ENCODE measurements at places on chromosomes 2 and 18. TPM values are rescaled to one million over a fixed set of nuclear protein-coding genes. Genes with fewer than 3 reads are reported as not detected.

GRCh38 chr2:212730994-212731393 lies 192.4 kb upstream of the ERBB4 start:
- no peaks in the 10 kb centered on the region for H3K36me3 ChIP-seq
- H3K4me1 ChIP-seq: peaks cover under 1% of the 10 kb centered on the region
- no peak overlapping the region for H3K27ac ChIP-seq
- no peak for DNase-seq

- H3K27me3 ChIP-seq: no peaks in the 10 kb centered on the region
- H3K27ac ChIP-seq: no peak overlapping the region
- peaks cover 6% of the 10 kb centered on the region for H3K4me1 ChIP-seq
- DNase-seq: no peak
Observed at GRCh38 chr2:134771313-134771801, 52.6 kb upstream of the TMEM163 start.

ATP9B gene
- 21.1 TPM for total RNA-seq

- H3K27ac ChIP-seq: no peak overlapping the region
- H3K4me3 ChIP-seq: no peak overlapping the region
- peaks cover 89% of the 10 kb centered on the region for H3K4me1 ChIP-seq
- H3K36me3 ChIP-seq: no peaks in the 10 kb centered on the region
- H3K27me3 ChIP-seq: no peaks in the 10 kb centered on the region
- DNase-seq: peak; percentile 45
Observed at GRCh38 chr2:177254433-177255226, 9.9 kb downstream of the NFE2L2 start.

DNA sequence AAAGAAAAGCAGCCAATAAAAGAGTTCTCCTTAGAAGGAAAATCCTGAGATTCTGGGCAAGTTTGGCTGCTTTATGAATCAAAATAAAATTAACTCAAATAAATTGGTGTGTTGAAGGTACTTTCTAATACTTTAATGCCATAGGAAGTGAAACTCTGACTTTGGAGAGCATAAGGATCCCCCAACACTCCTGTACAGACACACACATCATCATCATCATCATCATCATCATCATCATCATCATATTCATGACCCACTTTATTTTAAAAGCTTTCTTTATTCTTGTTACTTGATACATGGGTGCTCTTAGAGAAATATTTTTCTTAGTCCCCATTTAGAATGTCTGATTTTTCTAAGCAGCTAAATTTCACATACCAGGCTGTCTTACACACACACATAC lies 283.1 kb upstream of the CYRIA start:
- DNase-seq: no peak
- no peak overlapping the region for H3K27ac ChIP-seq
- H3K4me3 ChIP-seq: no peak overlapping the region
- H3K4me1 ChIP-seq: no peaks in the 10 kb centered on the region

DNA sequence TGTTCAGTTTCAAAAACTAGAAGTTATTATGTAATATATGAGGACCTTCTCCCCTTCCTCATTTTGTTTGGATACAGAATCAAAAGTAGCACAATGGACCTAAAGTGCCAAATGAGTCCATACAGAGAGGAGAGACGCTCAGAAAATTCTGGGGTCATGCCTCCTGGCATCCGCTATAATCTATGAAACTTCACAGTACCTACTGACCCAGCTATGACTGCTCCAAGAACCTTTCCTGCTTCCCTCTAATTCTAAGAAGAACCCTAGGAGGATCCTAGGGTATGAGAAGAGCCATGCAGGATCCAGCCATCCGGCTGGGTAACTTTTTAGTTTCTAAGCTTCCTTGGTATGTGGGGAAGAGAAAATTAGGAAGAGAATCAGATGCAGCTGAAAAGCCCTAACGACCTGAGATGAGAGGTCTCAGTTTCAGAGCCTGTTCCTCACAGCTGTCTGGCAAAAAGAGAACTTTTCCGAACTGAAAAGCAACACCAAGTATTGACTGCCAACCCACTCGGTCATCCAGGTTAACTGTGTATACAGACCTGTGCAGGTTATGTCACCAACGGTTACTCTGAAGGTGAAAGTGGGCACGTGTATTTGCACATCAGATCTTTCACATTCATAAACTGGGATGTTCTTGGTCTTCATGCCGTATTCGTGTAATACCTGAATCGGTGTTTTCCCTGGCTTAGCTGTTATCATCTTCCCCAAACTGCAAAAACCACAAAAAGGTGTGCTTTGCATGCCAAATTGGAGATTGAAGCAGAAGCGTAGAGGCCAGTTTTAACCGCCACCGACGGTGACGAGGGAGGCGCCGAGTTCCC lies 1.1 kb downstream of the PRKRA start:
- peak overlapping the region; percentile 55 for H3K4me3 ChIP-seq
- peaks cover 25% of the 10 kb centered on the region for H3K4me1 ChIP-seq
- peak; percentile 49 for DNase-seq
- no peaks in the 10 kb centered on the region for H3K27me3 ChIP-seq
- peaks cover 3% of the 10 kb centered on the region for H3K36me3 ChIP-seq
- peak overlapping the region; percentile 100 for H3K27ac ChIP-seq

GRCh38 chr2:33975498-33975897 lies 376.4 kb upstream of the FAM98A start:
- H3K4me1 ChIP-seq: no peaks in the 10 kb centered on the region
- no peak for DNase-seq
- H3K27ac ChIP-seq: no peak overlapping the region
- H3K27me3 ChIP-seq: no peaks in the 10 kb centered on the region
- no peak overlapping the region for H3K4me3 ChIP-seq

CDK5R2 gene
- 0.78 TPM for total RNA-seq

MSTN gene
- not detected for total RNA-seq

FAM110C gene
- total RNA-seq: 16.6 TPM

All from body of pancreas (tissue), 4 donors.